ENCODE measurements at places on chromosomes 2 and 18.
A peak's percentile ranks its signal among the peaks of the same experiment; 100 is the strongest.

DNA sequence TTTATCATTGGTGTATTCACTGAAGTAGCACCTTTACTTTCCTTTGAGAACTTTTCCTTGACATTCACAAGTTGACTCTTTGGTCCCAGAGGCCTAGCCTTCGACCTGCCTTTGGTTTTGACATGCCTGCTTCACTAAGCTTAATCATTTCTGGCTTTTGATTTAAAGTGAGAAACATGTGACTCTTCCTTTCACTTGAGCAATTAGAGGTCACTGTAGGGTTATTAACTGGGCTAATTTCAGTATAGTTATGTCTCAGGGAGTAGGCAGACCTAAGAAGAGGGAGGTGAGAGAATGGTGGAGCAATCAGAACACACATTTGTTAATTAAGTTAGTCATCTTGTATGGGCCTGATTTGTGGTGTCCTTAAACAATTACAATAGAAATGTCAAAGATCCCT, 1040.7 kb upstream of the SLC39A10 start:
- DNase-seq, result no peak

- no peak for DNase-seq
Observed at GRCh38 chr2:42800981-42801380, 8.6 kb upstream of the HAAO start.

GRCh38 chr18:9552191-9552590, 62.2 kb downstream of the PPP4R1 start:
- no peak for DNase-seq

DNA sequence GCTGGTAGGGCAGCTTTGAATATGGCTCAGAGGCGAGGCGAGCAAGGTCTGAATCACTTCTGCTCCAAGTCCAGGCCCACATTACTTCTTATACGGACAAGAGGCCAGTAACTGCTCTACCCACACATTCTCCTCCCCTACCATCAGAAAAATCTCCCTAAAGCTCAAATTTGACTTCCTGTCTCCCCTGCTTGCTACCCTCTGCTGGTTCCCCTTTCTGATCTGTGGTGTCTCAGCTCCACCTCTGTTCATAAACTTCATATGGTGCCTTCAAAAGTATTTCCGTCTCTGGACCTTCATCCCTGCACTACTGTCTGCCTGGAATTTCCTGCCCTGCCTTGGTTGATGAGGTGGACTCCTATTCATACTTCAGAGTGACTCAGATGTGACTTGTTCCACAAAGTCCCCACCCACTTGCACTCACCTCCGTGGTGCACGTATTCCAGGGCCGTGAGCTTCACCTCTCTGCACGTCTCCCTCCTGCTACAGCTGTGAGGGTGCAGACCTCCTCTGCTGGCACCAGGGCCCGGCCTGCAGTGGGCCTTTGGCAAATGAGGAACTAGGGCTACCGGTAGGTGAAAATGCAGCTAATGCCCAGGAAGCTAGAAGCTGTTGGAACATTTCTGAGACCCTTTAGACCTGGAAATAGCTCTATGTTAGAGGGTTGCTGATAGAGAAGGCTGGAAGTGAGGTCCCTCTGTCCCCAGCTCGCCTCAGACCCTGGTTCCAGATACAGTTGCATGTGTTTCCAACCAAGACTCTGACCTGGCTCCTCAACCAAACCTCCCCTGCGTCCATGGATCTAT, 24.6 kb upstream of the KCMF1 start:
- peak; percentile 55 for DNase-seq

- DNase-seq, result no peak
Observed at GRCh38 chr2:221791844-221792243, 219.7 kb upstream of the EPHA4 start.

DNA sequence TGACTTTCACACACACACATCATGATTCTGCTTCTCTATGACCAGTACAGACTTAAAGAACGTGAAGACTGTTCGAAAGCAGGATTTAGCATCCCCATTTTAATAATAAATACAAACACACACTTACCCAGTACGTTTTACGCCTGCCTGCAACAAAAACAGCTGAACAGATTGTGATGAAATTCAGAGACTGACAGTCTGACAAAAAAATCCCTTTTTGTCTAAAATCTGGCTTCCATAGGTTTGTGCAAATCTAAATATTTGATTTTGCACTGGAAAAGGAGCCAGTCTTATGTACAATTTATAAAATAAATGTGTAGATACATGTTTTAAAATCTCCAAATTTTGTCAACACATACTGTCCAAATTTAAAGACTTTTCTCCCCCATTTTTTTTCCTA, 630.7 kb downstream of the ZEB2 start:
- DNase-seq, result no peak

GRCh38 chr18:79603321-79604204, 76.0 kb upstream of the CTDP1 start:
- no peak for DNase-seq

GRCh38 chr2:206164261-206164862, 4.7 kb downstream of the EEF1B2 start:
- DNase-seq, result no peak

GRCh38 chr2:229914171-229914570, 7.6 kb downstream of the TRIP12 start:
- DNase-seq, result no peak

DNA sequence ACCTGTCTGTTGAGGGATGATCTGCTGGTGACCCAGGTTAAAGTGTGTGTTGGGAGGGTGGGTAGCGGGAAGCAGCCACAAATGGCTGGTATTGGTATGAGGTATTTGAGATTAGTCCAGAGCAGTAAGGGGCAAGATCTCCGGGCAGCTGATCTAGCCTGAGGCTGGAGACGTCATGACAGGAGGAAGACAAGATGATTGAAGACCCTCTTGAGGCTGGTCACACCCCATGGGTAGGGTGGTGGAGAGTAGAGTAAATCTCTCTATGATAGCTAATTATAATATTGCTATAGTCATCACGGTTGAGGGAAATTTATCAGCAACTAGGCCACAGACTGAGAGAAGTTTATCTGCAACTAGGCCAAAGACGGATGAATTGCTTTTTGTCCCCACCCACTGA, 128.5 kb downstream of the CDCA7 start:
- DNase-seq, result no peak

- DNase-seq, result no peak
Observed at GRCh38 chr2:62185475-62186155, 10.3 kb upstream of the B3GNT2 start.

- no peak for DNase-seq
Observed at GRCh38 chr2:127278959-127279358, 15.0 kb downstream of the ERCC3 start.

Data from stimulated activated CD8-positive, alpha-beta memory T cell treated with anti-CD3 and anti-CD28 coated beads, Interleukin-4, amount 100 ng/mL, for 24 hours (primary cell).